NCI-H1694 (cell line): ENCODE measurements at places on chromosomes 16 and 17.

DNA sequence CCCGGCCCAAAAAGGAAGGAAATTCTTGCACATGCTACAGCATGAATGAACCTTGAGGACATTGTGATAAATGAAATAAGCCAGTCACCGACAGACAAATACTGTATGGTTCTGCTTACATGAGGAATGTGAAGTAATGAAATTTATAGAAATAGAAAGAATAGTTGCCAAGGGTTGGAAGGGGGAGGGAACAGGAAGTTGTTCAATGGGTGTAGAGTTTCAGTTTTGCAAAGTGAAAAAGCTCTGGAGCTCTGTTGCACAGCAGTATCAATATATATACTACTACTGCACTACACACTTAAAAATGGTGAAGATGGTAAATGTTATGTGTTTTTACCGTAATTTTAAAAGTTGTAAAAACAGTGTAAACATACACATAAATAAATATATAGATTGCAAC, 43.7 kb downstream of the PKD1L3 start:
- DNase-seq: no peak

GRCh38 chr17:65538675-65539529, 22.5 kb downstream of the AXIN2 start:
- DNase-seq: no peak

GRCh38 chr16:85853547-85854545, 45.1 kb upstream of the IRF8 start:
- no peak for DNase-seq

DNA sequence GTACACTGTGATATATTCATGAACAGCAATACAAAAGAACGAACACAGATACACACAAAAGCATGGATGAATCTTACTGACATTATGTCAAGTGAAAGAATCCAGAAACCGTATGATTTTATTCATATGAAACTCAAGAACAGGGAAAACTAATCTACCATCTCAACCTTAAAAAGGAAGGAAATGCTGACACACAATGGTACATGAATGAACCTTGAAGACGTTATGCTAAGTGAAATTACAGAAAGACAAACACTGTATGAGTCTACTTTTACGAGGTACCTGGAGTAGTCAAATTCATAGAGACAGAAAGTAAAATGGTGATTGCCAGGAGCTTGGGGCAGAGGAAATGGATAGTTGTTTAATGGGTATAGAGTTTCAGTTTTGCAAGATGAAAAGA, 8.7 kb upstream of the PRKCB start:
- DNase-seq: no peak

DNA sequence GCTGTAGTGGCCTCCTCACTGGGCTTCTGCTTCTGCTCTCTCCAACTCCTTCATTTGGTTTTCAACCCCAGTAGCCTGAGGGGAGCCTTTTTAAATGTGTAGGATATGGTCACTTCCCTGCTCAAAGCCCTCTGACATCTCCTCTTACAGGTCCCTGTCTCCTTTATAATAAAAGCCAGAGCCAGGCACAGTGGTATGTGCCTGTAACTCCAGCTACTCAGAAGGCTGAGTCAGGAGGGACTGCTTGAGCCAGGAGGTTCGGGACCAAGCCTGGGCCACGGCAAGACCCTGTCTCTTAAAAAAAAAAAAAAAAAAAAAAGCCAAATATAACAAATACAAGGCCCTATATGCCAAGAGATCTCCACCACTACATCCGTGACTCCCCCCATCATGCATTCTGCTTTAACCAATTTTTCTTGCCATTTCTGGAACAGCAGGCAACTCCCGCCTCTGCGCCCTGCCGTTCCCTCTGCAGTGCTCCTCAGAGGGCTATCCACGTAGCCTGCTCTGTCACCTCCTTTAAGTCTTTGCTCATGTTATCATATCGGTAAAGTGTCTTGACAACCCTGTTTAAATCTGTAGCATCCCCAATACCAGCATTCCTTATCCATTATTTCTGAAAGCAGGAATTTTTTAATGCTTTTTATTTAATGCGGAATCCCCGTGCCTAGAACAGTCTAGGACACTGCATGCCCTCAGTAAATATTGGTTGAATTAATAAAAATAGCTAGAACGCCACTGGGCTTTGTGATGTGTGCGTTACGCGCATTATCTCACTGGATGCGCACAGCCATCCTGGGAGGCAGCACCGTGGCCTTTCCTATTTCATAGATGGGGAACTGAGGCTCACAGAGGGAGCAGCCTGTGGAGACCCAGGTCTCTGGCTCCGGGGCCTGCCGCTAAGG, 9.5 kb downstream of the ZNF771 start:
- no peak for DNase-seq

DNA sequence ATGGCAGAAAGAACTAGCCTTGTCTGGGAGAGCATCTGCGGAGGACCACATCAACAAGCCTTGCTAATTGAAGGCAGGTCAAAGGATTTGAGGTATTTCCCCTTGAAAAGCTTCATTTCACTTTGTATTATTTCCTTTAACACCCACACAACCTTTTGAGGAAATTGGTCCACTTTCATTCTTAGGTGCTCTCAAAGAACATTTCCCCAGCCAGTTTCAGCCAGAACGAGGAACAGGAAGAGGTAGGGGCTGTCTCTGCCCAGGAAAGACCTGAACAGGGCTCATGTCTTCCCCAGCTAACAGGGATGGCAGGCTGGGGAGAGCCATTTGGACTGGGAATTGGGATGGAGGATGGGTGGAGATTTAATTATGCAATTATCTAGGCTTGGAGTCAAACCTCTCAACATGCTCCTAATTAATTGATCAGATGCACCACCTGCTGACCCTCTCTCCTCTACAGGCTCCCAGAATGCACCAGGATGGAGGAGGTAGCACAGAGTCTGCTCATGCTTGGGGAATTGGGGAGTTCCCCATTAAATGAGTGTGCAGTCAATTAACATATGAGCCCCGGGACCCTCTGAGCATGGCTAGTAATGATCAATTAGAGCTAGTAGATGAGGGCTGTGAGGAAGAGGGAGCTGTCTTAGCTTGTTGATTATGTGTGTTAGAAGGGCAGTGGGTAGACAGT, 84.6 kb downstream of the GP2 start:
- no peak for DNase-seq

DNA sequence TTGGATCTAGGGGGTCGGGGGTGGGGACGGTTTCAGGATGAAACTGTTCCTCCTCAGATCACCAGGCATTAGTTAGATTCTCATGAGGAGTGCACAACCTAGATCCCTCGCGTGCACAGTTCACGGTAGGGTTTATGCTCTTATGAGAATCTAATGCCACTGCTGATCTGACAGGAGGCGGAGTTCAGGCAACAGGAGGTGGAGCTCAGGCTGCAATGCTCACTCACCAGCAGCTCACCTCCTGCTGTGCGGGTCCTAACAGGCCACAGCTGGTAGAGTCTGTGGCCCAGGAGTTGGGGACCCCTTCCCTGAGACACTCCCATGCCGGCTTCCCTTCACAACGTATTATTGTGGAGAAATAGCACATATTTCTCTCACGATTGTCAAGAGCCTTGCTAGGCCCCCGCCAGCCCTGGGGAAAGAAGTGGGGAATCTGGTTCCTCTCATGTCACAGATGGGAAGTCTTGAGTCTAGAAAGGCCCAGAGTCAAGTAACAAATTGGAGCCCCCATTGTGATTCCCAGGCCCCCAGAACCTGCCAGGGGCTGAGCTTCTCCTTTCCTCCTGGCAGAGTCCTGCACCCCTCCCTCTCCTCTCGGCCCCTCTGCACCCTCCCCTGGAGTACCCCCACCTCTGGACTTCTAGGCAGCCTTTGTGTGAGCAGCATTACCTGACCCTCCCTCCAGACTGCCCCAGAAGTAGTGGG, 6.1 kb upstream of the KRT14 start:
- no peak for DNase-seq

- no peak for DNase-seq
Measured at GRCh38 chr16:75246504-75247205, 4.8 kb downstream of the BCAR1 start.

DNA sequence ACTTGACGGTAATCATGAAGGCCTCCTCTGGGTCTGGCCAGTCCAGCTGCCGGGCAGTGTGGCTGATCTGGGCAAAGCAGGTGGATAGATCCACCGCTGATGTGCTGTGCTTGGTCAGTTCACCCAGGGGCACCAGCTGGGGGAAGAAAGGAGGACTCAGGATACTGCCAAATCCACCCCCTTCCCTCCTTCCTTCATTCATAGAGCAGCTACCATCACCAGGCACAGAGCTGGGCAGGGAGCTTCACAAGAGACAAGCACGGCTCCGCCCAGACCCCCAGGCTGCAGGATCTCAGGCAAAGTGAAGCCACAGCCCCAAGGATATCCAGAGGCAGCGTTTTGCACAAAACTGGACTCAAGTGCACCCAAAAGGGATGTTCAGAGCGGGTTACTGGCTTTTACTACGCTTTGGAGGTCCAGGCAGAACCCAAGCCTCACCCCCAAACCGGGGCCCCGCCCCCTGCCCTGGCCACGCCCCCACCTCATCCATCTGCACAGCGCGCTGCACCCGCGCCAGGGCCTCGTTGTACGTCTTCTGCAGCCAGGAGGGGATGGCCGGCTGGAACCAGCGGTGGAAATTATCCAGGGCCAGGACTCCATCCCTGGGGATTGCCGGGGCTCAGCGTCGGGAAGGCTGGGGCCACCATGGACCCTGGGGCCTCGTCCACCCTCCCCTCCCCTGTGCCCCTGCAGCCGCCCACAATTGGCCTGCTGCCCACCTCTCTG, 9.1 kb downstream of the UNC13D start:
- no peak for DNase-seq

- DNase-seq: no peak
Measured at GRCh38 chr16:77430360-77430759, 4.5 kb downstream of the ADAMTS18 start.

- no peak for DNase-seq
Measured at GRCh38 chr16:83118365-83118764, 491.6 kb downstream of the CDH13 start.

DNA sequence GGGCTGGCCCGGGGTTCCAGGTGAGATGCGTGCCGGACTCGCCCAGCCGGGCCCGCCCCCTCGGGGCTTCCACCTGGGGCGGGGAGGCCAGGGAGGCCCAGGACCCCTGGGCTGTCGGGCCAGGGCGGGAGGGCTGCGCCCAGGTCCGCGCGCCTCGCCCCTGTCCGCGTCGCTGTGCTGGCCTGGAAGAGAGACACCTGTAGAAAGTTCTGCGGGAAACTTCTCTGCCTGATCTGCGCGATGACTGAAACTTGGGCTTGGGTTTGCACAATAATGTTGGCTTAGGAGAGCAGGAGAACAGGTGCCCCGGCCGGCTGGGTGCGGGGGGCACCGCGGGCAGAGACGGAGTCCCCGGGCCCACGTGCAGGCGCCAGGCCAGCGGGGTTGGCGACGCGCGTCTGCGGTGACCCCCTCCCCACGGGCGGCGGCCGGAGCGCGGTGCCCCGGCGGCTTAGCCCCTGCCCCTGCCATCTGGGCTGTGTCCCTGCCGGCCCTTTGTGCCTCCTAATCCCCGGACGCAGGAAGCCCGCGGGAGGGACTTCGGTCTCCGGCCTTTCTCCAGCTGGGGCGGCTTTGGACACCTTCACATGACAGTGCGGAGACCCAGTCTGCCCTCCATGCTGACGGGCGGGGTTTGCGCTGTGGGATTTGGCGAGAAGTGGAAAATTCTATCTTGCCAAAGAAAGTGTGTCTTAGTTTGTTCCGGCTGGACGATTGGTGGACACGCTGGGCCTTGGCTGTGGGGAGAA, 483 bp downstream of the LLGL2 start:
- DNase-seq: no peak

DNA sequence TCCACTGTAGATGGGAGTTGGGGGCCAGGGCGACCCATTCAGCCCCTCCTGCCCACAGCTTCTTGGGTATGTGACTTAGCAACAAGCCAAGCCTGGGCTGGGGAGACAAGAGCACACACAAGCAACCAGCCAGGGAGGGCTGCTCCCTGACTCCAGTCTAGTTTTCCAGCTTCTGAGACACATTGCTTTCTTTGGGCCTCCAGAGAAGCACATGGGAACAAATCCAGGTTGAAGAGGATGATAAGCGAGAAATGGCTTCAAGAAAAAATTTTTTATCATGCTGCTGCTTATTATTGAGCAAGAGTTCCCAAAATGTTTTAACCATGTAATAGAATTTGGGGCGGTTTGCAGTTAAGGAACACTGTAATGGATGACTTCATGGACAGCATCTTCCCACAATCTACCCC, 173.7 kb downstream of the SOX9 start:
- DNase-seq: no peak

- no peak for DNase-seq
Measured at GRCh38 chr16:76277460-76278030, 344 bp downstream of the CNTNAP4 start.

GRCh38 chr17:28524476-28525424, 18.6 kb downstream of the FOXN1 start:
- no peak for DNase-seq

- DNase-seq: no peak
Measured at GRCh38 chr17:44023545-44024270, 8.9 kb upstream of the TMEM101 start.

GRCh38 chr17:82303944-82304808, 13.2 kb downstream of the CD7 start:
- DNase-seq: no peak

GRCh38 chr17:48047113-48047740, 932 bp upstream of the NFE2L1 start:
- DNase-seq: no peak

GRCh38 chr17:7282752-7283321, 1.3 kb downstream of the SLC2A4 start:
- DNase-seq: no peak

DNA sequence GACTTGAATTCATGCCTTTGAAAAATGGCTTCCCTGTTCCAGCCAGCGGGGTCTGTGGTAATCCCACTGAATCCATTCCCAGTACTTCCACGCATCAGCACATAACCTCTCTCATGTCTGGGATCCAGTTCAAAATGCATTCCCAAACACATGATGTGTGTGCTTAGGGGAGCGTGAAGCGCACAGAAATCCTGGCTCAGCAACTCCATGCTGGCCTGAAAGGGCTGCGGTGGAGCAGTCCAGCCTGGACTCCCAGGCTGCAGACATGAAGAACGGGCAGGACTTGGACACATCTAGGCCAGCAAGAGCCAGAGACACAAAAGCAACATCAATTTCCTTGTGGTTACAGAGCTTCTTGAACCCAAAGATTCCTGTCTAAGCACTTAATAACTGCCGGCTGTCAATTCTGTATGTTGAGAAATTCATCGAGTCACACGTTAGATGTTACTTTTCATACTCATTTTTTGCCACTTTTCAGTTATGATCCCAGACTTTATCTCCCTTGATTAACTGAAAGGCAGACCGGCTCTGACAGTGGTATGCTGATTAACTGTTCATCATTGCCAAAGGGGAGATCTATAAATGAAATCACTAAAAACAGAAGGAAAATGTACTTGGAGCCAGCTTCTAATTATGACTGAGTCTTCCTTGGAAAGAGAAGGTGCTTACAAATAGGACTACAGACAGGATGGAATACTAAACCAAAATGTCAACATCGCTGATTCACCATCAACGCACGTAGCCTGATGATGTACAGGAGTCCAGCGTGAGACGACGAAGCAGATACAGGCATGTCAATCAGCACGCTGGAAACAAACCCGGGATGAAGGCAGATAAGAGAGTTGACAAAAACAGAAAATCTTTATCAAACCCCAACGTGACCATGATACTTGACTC, 23.0 kb downstream of the NSMCE1 start:
- DNase-seq: no peak

- DNase-seq: no peak
Measured at GRCh38 chr17:10633738-10634379, 23.2 kb downstream of the MYH3 start.
